ENCODE measurements at places on chromosomes 16 and 17.
A peak's percentile ranks its signal among the peaks of the same experiment; 100 is the strongest.

DNA sequence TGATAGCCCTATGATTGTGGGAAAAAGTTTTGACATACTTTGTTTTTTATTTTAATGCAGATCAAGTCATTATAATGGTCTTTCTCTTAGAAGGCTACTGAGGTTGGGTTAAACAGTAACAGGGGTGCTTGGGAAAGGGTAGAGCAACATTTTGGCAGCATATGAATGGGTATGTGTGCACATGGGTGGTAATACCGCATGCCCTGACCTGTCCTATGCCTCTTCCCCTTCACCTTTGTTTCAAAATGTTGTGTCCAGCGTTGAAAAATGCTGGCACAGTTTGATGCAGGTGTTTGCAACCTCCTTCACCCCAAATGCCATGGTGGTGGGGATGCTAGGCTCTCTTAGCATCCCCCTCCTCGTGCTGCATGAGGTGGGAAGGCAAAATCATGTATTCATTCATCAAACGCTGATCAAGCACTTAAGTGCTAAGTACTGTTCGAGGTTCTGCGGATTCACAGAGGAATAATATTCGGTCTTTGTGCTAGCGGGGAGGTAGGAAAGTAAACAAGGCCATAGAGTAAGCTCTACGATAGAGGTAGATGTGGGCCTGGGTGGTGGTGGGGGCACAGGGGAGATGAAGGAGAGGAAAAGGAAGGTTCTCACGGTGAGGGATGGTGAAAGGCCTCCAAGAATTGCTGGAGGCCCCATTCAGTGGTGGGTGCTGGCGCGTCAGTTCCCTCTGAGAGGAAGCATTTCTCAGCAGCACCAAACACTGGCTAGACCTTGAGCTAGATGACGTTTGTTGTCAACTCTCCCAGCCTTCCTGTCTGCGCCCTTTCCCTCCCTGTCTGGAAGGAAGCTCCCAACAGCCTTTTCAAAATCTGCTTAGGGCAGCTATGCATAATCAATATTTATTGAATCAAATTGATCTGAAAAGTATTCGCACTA, 13.3 kb upstream of the MARCHF10 start:
- DNase-seq = no peak

DNA sequence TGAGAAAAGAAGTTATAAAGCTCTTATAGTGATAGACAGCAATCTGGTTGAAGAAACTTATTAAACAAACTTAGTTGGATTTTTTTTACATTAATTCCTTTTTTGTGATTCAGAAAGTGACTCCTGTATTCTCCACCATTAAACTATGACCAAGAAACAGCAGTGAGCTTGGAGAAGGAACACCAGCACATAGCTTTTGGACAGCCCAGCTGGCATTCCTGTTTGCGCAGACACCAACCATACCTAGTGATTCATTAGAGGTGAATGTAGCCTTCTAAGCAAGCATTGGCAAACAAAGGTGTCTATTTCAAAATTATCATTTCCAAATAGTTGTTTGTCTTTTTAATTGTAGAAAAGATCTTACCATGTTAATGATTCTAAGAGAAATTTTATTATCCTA, 94.4 kb downstream of the STXBP4 start:
- no peak for DNase-seq

DNA sequence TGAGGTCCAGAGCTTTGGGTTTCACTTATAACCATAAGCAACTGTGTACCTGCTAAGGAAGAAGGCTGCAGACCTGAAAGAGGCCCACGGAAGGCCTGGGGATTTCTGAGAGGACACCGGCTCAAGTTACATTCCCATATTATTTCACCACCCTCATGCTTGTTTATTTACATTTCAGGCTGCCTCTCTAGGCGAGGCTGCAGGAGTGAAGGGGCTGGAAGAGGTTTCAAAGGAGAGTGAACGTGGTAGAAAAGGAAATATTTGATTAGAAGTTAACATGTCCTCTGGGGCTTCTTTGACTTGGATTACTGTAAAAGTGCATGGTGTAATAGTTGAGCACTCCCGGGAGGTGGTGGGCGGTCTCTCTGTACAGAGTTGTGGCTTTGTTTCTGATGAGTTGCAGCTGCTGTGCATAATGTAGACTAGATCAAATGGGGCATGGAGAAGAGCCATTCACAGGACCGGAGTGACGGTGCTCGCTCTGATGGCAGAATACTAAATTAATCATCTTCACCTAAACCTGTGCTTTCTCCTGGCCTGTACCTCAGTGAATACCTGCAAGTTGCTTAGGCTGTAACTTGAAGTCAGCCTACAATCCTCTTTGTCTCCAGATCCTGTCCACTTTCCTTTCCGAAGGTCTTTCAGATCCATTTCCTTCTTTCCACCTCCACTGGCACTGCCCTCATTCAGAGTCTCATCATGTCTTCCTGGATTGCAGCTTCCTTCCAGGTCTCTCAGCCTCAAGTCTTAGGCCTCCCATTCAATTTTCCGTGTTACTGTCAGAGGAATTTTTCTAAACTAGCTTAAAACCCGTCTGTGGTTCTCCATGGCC, 1.9 kb upstream of the CPD start:
- DNase-seq = peak; percentile 35

GRCh38 chr16:20789130-20789529, 17.1 kb downstream of the ERI2 start:
- no peak for DNase-seq

- no peak for DNase-seq
Measured at GRCh38 chr17:46994993-46995392, 15.9 kb upstream of the RPRML start.

GRCh38 chr16:69381231-69381630, 4.6 kb downstream of the TERF2 start:
- no peak for DNase-seq

DNA sequence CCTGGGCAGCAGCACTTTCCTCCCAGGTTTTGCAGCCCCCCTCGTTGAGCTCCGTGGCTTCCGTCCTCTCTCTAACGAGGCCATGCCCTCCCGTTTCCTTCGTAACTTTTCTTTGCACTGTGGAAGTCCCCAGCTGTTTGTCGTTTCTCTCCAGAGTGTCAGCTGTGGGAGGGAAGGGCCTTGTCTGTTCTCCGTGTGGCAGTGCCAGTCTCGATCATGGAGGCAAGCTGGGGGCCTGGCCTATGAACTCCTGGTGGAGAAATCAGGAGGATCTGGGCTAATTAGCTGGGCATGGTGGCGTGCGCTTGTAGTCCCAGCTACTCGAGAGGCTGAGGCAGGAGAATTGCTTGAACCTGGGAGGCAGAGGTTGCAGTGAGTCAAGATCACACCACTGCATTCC, 28.3 kb downstream of the TBCD start:
- DNase-seq = no peak

DNA sequence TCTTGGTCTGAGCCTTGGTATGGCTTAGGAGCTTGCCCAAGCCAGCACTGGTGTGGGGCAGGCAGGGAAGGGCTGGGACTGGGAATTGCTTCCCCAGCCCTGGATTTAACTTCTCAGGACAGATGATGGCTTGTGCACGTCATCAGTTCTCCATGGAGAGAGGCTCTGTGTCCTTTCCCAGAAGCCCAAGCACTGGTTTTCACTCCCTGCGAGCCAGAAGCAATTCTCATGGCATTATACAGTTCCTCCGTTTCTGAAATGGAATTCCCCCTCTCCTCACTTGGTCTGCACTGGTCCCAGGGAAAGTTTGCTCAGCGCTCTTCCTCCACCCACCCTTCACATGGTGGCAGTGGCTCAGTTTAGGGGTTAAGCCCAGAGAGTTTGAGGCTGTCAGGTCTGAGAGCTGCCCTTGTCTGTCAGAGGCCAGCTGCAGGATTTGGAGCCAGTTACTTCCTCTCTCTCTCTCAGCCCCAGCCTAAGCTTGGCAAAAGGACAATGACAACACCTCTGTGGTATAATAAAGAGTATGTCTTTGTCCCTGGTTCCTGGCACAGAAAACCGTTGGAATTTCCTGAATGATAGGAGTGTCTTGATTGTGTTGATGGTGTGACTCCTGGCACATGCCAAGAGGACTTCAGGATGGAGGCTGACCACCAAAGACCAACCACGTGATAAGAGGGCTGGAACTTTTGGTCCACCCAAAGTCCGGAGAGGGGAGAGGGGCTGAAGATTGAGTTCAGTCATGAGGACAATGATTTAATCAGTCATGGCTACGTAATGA, 219.6 kb upstream of the TNRC6C start:
- no peak for DNase-seq

DNA sequence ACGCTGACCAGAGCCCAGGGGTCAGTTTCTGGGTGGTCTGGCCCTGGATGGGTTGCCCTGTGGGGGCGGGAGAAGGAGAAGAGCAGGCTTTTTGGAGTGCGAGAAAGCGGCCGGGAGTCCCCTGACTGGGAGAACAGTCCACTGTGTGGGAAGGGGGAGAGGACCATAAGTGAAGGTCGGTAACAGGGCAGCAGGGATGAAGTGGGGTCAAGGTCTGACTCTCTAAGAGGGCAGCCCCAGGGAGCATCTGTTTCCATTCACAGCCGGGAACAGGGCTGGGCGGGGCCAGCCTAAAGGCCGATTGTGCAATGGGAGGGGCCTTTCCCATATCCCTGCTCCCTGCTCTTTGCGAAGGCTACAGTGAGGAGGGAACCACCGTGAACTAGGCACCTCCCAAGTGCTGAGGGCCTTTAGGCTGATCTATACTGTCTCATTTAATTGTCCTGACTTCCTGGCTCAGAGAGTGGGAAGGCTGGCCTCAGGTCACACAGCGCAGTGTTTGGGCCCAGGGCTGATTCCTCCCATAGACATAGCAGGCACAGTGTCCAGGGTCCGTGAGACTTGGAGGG, 10.4 kb upstream of the WFDC1 start:
- DNase-seq = no peak

- no peak for DNase-seq
Measured at GRCh38 chr17:70181376-70181775, 12.0 kb downstream of the KCNJ2 start.

DNA sequence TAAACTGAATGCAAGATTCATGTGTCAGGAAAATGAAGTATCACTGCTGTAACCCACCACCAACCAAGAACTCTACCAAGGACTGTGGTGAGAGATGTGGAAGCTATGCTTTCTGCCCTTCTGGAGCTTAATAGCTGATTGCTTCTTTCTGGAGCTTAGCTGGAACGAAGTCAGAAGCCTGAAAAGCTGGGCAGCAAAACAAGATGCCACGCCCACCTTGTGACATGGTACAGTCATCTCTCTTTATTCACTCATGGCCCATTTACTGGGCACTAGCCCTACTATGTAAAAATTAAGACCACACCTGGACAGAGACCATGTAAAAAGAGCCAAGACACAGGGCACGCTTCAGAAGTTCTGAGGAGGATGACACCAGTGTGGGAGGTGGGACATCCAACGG, 48.1 kb downstream of the TEX2 start:
- DNase-seq = no peak

GRCh38 chr17:60730273-60730672, 52.6 kb downstream of the BCAS3 start:
- no peak for DNase-seq

DNA sequence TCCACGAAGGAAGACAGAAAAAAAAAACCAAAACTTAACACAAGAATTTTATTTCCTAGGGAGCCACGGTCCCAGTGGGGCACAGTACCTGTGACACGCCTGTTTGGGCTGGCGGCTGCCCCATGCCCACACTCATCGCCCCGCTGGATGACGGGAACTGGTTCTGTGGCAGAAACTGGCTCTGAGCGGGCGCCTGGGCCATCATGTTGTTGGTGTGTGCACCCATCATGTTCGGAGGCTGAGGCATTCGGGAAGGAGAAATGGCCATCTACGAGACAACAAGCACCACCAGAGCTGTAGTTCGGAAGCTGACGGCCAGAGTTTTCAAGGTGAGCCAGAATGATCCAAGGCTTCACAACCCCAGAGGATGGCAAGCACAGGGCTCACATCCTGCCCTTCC, 56.3 kb upstream of the TRAP1 start:
- DNase-seq = no peak

DNA sequence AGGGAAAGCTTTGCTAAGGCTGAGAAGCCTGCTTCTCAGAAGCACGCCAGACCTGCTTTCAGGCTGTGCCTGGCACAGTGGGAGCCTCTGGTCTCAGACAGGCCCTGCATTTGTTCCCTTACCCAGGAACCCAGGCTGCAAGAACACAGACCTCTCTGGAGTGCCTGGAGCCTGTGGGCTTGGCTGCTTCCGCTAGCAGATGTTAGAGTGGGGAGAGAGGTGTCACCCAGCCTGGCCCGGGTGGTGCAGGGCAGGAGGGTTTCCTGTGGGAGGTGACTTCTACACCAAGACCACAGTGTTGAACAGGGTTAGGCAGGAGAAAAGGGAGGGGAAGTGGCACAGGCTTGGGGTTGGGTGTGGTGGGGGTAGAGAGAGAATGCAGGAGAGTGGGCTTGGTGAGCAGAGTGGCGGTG, 35.8 kb upstream of the ADGRG1 start:
- no peak for DNase-seq

GRCh38 chr17:64218066-64218465, 45.0 kb downstream of the TEX2 start:
- DNase-seq = no peak

GRCh38 chr17:63426041-63426916, 19.8 kb downstream of the CYB561 start:
- DNase-seq = no peak

DNA sequence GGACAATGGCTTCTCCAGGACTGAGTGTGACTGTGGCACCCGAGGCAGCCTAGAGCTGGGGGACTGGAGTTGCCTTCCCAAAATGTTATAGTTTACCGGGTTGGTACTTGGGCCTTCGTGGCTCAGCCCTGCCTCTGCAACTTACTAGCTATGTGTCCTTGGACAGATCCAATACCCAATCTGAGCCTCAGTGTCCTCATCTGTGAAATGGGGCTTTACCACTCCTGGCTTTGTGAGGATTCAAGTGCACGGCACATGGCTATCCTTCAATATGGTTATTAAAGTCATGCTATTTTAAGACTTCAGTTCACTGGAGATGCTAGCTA, 9.6 kb downstream of the IRX5 start:
- no peak for DNase-seq

DNA sequence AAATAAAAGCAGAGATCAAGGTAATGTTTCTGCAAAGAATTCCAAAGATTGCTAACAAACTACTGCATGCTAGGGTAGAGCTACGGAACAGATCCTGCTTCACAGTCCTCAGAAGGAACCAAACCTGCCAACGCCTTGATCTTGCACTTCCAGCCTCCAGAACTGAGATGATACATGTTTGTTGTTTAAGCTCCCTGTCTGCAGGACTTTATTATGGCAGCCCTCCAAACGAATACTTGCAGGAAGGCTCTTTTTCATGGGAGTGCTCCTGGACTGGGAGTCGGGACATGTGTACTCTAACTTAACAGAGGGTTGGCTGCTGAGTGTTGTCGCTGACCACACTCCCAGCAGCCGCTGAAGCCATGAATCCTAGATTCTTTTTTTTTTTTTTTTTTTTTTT, 808.8 kb upstream of the EEF2KMT start:
- no peak for DNase-seq

GRCh38 chr17:63986821-63987220, 11.3 kb upstream of the PRR29 start:
- DNase-seq = no peak
